ENCODE measurements at places on chromosomes 4 and X.

GRCh38 chrX:71367396-71367795 is 1.2 kb downstream of the TAF1 start:
- no peak for DNase-seq

GRCh38 chrX:122552286-122552800 is 631.7 kb upstream of the GRIA3 start:
- no peak for DNase-seq

DNA sequence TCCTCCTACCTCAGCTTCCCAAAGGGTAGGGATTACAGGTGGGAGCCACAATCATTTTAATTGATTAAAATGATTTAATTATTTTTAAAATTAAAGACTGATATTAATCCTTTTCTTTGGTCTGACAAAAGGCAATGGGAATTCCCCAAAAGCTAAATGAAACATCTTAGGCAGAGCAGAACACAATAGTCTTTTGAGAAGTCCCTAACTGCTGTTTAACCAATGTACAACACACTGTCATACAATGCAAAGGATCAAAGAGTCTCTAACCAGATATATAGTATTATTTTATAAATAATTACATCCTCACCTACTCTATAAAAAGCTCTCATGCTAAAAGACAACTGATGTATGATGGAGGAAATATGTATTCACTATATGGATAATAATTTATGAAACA is 47.0 kb downstream of the THAP9 start:
- no peak for DNase-seq

GRCh38 chrX:121336831-121337421 is 289.5 kb downstream of the GLUD2 start:
- no peak for DNase-seq

DNA sequence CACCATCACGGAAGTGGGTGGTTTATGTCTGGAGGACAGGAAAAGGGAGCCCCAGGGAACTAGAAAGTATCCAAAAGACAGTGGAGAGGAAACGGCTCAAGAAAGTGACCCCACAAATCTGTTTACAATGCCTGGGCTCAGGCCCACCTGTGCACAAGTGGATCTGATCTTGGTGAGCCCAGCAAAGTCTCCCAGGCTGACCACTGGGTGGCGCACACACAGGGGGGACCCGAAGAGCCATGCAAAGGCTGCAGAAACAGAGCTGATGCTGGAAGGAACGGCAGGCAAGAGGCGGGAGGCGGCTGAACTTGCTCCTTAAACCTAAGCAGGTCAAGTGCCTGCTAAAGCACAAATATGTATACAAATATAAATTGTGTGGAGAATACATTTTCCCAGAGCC is 9.6 kb downstream of the HAUS7 start:
- DNase-seq: peak; percentile 35

DNA sequence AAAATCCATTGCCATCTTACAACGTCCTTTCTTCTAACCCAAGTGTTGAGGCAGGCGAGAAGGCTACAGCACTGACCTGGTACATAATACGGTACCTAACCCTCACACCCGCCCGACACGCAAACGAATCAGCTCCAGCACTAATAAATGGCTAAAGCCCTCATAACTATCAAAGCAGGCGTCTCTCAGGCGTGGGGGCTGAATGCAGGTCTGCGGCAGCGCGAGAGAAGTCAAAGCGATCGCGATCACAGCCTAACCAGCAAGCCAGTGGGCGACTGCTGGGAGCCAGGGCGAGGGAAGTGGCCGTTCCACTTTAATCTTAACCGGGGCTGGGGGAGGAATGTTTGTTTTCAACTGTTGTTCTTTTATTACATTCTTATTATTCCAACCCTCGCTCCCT is 1.5 kb downstream of the CDX4 start:
- no peak for DNase-seq

GRCh38 chr4:172683021-172683420 is 485.6 kb upstream of the GALNT7 start:
- no peak for DNase-seq

DNA sequence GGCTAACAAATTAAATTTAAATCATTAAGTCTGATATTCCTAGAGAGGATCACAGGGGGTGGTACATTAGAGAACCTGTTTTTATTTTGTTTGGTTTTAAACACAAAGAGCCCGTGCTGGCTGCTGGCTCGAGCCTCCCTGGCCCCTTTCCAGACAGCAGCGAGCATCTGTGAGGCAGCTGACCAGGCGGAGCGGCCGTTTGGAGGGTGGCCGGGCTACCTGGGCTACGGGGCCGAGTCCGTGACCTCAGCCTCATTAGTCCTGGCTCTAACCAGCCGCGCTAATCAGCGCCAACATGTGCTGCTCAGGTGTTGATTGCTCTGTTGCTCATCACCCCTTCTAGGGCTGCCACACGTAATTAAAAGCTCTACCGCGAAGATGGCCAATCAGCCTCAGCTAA is 35.3 kb downstream of the DCTD start:
- no peak for DNase-seq
